ENCODE measurements at places on chromosomes 1 and 21.
A peak's percentile ranks its signal among the peaks of the same experiment; 100 is the strongest.

DNA sequence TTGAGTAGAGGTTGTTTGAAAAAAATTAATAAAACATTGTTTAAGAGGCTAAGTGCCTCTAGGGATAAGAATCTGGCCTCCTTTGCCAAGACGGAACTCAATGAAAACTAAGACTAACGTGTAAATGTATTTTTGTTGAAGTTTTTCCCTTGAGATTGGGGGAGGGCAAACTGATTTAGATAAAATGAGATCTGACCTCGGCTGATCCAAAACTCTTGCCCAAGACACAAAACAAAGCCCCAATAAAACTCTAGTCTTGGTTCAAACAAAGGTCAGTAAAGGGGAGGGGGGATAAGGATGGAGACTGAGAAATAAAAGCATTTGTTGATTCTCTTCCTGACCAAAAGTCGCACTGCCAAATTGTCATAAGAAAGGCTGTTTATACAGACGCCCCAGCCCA is 134.8 kb upstream of the DPT start:
- DNase-seq, result no peak

- no peak for DNase-seq
Observed at GRCh38 chr1:53038566-53038965, 23.4 kb upstream of the PODN start.

DNA sequence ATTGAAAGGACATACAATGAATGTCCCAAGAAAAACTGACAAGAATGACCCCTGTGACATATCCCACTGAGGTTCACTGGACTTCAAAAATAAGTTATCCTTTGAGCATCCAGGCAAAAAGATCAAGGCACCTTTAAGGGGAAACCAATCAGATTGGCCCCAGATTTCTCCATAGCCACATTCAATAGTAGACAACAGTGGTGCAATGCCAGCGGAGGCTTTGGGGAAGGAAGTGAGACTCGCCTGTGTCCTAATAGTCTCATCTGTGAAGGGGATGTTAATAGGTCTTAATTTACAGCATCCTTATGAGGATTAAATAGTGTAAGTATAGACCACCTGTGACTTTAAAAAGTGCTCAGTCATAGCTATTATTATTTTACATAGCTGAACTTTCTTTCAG is 21.5 kb downstream of the RPL5 start:
- peak; percentile 81 for DNase-seq

DNA sequence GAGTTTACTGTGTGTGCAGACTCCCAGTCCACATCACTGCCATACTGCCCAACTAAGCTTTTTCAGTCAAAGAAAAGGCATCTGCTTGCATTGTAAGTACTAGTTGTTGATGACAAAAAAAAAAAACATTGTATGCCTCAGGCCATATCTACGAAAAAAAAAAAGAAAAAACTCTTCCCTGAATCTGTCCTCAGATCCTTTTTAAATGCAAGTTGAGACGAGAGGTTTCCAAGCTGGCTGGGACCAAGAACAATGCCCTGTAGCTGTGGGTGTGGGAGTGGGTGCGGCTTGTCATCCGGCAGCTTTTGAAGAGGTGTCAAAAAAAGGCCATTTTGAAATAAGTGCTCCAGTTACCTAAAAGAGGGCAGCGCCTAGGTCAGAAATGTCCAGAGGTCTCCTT is 29.2 kb upstream of the HHAT start:
- no peak for DNase-seq

DNA sequence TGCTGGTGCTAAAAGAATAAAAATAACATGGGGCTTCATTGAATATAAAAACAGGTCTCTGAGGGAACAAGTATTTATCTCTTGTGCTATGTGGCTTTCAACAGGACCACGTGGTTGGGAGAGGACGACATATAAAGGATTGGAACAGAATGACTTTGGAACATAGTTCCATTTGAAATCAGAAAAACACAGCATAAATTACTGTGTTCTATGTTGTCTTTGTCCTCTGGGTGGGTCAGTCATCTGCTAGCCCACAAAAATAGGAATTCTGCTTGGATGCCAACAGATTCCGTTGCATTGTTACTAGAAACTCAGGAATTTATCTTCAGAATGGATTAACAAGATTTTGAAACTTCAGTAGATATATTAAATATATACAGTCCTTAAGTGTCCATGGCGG is 5.9 kb downstream of the CEP85 start:
- DNase-seq, result no peak

DNA sequence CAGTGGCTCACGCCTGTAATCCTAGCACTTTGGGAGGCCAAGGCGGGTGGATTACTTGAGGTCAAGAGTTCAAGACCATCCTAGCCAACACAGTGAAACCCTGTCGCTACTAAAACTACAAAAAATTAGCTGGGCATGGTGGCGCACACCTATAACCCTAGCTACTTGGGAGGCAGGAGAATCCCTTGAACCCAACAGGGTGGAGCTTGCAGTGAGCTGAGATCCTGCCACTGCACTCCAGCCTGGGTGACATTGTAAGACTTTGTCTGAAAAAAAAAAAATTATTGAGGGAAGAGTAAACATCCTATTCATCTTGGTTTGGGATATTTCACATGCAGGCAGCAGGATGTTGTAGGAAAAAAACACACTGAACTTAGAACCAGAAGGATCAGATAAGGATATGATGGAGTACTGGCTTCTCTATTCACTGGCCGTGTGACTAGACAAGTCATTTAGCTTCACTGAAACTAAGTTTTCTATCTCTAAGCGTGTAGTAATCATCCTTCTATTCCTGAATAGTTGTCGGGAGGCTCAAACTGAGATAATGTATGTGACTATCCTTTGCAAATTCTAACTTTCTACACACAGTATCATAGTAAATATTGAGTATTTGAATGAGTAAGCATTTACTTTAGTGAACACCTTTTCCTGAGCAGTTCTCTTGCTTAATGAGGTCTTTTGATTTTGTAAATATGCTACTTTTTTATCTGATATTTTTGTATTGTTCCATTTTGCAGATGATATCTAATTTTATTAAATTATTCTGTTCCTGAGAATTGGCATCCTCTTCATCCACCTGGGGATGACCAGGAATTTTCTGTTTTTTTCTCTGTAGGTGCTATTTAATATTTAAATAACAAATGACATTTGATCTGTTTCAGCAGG is 18.2 kb downstream of the CAP1 start:
- no peak for DNase-seq
